Fibroblast of the aortic adventitia (primary cell): ENCODE measurements at places on chromosomes 7 and 10. TPM values are rescaled to one million over a fixed set of nuclear protein-coding genes. Genes with fewer than 3 reads are reported as not detected.

Gene SYCE1
- total RNA-seq: 0.09 TPM in 1 of 2 replicates, not detected in the other

DNA sequence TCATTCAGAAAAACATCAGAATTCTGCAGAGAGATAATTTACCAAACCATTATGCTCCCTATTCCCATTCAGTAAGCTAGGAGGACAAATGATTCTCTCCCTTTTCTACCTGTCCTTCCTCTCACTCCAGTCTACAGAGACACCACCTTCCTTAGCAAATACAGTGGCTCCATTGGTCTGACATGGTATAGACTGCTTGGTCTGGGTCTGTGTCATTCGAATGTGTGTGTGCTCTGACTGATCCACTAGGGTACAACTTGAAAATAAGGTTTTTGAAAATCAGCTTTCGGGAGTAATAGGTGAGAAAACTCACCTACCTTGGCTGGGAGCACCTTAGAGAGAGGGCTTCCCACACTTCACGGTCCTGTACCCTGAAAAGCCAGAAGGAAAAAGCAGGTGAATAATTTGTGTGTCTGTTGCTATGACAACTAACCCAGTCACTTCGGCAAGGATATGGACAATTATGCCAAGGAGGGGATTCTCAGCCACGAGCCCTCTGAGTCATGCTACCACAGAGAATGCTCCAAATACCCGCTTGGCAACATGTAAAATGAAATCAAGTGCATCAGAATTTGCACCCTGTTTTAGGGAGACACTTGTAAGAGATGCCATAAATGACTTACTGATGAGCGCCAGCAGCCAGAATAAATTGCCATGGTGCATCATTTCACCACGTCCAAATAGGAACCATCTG lies 114.5 kb upstream of the PRKCQ start:
- no peak for DNase-seq

Gene GJD4
- 0.09 TPM in 1 of 2 replicates, not detected in the other for total RNA-seq

- DNase-seq: no peak
Measured at GRCh38 chr10:124212702-124213101, 119.3 kb upstream of the CHST15 start.
